Endodermal cell (in vitro differentiated cells): ENCODE measurements at places on chromosomes 16 and 17.

- peak; percentile 81 for DNase-seq
Observed at GRCh38 chr16:53692146-53692545, 11.5 kb downstream of the RPGRIP1L start.

DNA sequence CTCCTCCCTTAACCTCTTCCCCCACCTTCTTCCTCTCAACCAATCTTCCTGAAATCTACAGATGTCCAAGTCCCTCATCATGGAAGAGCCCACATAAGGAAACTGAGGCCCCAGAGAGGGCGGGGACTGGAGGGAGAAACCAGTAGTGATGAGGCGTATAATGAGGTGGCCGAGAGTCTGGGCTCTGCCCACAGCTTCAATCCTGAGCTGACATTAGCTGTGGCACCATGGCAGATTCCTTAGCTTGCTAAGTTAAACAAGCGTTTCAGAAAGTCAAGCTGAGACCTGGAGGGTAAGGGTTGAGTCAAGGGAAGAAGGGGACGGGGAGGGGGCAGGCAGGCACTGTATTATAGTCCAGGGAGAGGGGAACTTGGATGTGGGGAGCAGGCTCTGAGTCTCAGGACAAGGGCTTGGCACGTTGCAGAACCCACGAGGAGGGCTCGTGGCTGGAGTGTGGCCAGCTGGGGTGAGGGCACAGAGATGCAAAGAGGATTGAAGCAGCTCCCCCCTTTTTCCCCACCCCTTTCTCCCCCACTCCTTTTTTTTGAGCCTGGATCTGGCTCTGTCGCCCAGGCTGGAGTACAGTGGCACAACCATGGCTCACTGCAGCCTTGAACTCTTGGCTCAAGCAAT is 13.3 kb downstream of the ARHGAP23 start:
- peak; percentile 68 for DNase-seq

DNA sequence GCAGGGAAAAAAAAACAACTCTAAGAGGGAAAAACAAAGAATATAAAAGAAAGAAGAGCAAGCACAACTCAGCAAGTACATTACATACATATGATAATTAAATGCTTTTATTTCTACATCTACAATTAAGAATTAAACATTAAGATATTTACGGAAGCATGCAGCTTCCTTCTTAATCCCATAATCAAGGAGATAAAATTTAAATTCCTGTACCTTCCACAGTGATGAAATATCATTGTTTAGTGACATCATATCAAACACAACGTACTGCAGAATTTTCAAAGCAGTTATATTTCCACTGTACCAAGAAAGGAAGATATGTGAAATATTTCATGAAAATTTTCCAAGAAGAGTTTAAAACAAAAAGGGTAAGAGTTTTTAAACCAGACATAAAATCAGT is 26.0 kb downstream of the KANSL1 start:
- no peak for DNase-seq

- DNase-seq, result no peak
Observed at GRCh38 chr17:41912925-41913324, 5.8 kb downstream of the ACLY start.

DNA sequence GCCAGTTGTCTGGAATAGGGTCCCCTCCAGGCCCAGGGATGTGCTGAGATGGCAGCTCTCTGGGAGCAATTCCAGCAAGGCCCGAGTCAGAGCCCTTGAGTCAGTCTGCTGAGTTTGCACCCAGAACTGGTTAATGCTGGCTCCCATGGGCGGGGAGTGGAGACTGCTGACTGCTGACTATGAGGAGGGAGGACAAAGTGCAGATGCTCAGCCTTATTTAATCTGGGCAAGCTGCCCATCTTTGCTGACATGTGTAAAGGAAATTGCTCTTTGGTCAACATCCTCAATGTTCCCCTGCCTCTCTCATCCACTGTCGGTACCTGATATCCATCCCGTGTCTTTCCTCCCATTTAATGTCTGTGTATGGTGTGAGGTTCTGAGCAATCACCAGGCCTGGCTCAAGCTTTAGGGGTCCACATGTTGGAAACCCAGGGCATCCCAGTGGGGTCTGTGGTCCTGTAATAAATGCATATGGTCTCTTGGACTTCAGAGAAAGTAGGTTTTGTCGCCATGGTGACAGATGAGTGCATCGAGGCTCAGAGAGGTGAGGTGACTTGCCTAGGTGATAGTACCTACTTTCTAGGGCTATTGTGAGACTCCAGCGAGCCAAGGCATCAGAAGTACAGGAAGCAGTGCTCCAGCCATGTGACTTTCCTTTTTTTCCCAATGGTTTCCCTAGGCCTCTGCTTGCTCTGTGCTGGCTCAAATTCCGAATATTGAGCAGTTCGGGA is 20.0 kb upstream of the RNF135 start:
- DNase-seq, result no peak

GRCh38 chr17:7108981-7109380 is 5.6 kb downstream of the ASGR2 start:
- no peak for DNase-seq

DNA sequence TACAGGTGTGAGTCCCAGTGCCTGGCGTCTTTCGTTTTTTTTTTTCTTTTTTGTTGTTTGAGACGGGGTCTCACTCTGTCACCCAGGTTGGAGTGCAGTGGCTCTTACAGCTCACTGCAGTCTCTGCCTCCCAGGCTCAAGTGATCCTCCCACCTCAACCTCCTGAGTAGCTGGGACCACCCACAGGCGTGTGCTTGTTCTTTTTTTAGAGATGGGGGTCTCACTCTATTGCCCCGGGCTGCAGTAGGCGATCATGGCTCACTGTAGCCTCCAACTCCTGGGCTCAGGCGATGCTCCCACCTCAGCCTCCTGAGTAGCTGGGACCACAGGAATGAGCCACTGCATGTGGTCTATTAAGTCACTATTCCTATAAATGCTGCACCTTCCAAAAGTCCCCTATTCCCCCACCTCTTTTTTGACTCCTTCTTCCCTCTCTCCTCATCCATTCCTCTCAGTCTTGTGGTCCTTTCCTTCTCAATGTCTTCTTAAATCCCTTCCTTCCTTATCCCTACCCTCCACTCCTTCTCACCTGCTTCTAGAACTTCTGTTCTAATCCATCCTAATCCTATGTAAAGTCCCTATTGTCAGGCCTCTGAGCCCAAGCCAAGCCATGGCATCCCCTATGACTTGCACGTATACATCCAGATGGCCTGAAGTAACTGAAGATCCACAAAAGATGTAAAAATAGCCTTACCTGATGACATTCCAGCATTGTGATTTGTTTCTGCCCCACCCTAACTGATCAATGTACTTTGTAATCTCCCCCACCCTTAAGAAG is 9.2 kb downstream of the GGA3 start:
- no peak for DNase-seq

- DNase-seq, result peak; percentile 47
Observed at GRCh38 chr17:66784621-66785364, 50.1 kb upstream of the CACNG5 start.

GRCh38 chr16:78666318-78666717 is 566.9 kb downstream of the WWOX start:
- no peak for DNase-seq

GRCh38 chr17:30472238-30472890 is 4.8 kb upstream of the GOSR1 start:
- DNase-seq, result no peak

GRCh38 chr17:32875923-32876416 is 954 bp downstream of the MYO1D start:
- DNase-seq, result no peak

DNA sequence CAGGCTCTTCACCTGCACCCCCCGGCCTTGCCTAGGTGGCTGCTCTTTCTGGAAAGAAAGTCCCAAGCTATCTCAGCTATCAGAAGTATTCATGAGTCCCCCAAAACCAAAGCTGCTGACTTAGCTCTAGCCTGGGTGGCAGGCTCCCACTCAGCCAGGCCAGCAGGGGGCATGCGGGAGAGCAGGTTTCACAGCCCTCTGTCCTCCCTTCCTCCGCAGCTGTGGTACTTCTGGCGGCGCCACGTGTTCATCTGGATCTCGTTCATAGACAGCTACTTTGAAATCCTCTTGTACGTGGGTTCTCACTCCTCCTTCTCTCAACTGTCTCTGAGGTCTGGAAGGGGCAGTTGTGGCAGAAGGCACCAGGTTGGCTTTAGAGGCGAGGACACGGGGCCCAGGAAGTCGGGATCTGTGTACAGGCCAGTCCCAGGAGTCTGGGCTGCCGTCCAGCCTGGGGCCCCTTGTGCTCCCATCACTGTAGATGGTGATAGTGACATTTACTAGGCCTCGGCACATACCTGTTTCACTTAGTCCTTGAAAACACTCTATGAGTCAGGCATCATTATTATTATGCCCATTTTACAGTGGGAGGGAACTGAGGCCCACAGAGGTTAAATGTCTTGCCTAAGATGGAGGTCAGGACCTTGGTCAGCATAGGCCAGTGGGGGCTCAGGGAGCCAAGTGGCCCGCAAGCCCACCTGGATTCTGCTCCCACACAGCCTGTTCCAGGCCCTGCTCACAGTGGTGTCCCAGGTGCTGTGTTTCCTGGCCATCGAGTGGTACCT is 12.9 kb downstream of the TRPV2 start:
- DNase-seq, result peak; percentile 89

- DNase-seq, result no peak
Observed at GRCh38 chr17:61833536-61834193, 29.7 kb downstream of the BRIP1 start.

- no peak for DNase-seq
Observed at GRCh38 chr17:4340914-4341615, 25.4 kb downstream of the UBE2G1 start.

DNA sequence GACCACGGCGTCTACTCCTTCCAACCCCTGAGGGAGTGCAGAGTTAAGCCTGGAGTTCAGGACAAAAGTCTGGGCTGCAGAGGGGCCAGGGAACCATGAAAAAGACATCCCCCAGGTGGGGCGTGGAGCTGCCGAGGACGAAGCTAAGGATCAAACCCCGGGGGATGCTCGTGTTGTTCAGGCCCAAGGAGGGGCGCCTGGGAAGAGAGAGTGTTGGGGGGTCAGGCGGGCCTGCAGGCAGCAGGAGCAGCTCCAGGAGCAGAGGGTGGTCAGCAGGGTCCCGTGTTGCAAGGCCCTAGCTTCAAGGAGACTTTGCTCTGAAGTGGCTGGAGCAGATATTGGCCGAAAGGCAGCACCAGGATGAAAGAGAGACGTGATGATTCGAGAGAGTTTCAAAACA is 26.7 kb downstream of the NECAB2 start:
- no peak for DNase-seq

- peak; percentile 80 for DNase-seq
Observed at GRCh38 chr17:79930062-79930876, 91.0 kb upstream of the CBX4 start.

- DNase-seq, result peak; percentile 72
Observed at GRCh38 chr17:50830352-50830751, 5.0 kb upstream of the WFIKKN2 start.

- no peak for DNase-seq
Observed at GRCh38 chr17:10742431-10742830, 12.6 kb upstream of the TMEM220 start.

GRCh38 chr17:1961189-1961588 is 63.9 kb downstream of the RTN4RL1 start:
- peak; percentile 97 for DNase-seq
